Osteocyte (in vitro differentiated cells): ENCODE measurements at places on chromosomes 13 and 19. TPM values are rescaled to one million over a fixed set of nuclear protein-coding genes. Genes with fewer than 3 reads are reported as not detected.
A peak's percentile ranks its signal among the peaks of the same experiment; 100 is the strongest.

GRCh38 chr13:49533591-49534269 lies 38.0 kb downstream of the PHF11 start:
- no peak for DNase-seq

Gene NAPSA
- total RNA-seq: 0.16 and 1.3 TPM in 2 replicates

Gene SPTBN4
- total RNA-seq: 0.48 and 0.63 TPM in 2 replicates

DNA sequence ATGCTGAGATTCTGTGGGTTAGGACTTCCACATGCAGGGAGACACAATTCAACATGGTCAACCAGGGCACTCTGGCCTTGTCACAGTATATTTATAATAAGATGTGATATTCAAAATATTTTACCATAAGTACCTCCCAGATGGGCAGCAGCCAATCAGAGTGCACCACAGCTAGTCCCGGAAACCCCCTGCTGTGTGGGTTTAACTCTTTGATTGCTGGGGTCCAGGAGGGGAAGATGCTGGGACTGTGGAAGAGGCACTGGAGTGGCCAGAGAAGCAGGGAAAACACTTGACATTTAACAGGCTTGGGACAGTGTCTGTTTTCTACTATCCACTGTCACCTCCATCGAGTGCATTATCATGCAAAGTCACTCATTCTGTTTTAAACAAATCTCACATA lies 99.0 kb downstream of the MBNL2 start:
- no peak for DNase-seq

Gene ADAMTS10
- total RNA-seq: 86.5 and 96.2 TPM in 2 replicates

Gene KLK1
- not detected in 2 replicates for total RNA-seq

DNA sequence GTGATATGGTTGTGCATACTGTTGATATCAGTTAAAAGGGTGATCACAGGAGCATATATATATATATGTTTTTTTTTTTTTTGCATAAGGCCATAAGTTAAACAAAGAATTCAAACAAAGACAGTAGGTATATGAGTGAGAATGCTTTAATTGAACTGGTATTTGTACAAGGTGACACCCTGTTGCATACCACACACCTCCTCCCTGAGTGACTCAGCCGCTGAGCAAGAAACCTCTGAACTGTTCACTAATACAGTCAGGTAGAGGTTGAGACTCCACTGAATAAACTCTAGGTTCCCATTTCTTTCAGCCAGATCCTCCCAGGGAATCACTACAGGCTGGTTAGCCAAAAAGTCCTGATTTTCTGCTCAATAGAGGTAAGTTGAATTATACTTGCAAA lies at the start of gene SCEL:
SCEL (plus strand) TSS at position 259 of the 400 bp plus-strand sequence. CDS start 20,170 bp downstream, outside the sequence.
- no peak for DNase-seq

GRCh38 chr13:71864094-71864985 lies 2.7 kb downstream of the DACH1 start:
- no peak for DNase-seq

Gene NMRK2
- total RNA-seq: not detected in 2 replicates

- DNase-seq: no peak
Measured at GRCh38 chr13:52411629-52412028, 5.7 kb upstream of the THSD1 start.

Gene ACP7
- not detected in 2 replicates for total RNA-seq

Gene ZNF582
- total RNA-seq: 3.8 and 6.1 TPM in 2 replicates

DNA sequence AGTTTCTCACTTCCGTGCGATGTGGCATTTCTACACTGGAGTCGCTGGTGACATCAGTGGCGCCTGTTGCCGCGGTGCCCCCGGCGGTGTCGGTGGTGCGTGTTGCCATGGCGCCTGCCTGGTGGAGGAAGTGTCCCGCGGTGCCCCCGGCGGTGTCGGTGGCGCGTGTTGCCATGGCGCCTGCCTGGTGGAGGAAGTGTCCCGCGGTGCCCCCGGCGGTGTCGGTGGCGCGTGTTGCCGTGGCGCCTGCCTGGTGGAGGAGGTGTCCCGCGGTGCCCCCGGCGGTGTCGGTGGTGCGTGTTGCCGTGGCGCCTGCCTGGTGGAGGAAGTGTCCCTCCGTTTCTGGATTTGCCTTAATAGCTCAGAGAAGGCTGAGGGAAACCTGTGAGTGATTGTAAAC lies 127.6 kb downstream of the KDM4B start:
- no peak for DNase-seq

Gene RFPL4AL1
- not detected in 2 replicates for total RNA-seq

Gene CGB1
- not detected in 2 replicates for total RNA-seq

DNA sequence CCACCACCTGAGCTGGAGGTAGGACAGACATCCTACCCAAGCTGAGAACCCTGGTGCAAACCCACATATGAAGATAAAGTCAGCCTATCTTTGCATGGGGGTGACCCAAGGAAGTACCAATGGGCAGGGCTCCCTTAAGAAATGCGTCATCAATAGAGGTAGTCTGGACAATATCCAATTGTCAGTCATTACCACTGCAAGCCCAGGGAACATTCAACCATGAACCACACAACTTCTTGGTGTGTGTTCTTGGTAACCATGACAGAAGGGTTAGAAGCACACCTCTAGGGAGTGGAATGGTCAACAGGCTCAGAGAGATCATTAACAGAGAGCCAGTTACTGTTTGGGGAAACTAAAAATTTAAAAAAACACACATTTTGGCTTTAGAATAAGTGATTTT lies 34.7 kb upstream of the DOCK9 start:
- no peak for DNase-seq

Gene TNFSF9
- total RNA-seq: 1.4 and 1.5 TPM in 2 replicates

- DNase-seq: no peak
Measured at GRCh38 chr19:46828484-46828883, 22.2 kb downstream of the AP2S1 start.

DNA sequence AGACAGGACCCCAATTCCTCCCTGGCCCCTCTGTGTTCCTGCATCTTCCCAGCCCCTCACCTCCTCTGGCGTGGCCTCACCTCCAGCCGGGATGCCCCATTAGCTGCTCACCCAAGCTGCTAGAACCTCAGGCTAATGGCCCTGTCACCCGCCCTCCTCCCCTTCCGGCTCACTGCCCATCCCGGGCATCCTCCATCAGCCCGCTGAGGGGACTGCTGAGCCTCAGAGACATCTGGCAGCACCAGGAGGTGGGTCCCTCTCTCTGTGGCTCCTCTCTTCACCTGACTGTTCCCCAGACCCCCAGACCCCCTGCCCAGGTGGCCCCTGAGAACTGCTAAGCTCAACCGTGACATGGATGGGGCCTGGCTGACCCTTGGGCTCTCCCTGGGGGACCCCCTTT lies 2.9 kb downstream of the FFAR1 start:
- peak; percentile 82 for DNase-seq

- no peak for DNase-seq
Measured at GRCh38 chr13:94178625-94179244, 300.7 kb downstream of the DCT start.

- no peak for DNase-seq
Measured at GRCh38 chr13:30493658-30494381, 28.1 kb upstream of the HMGB1 start.

- DNase-seq: peak; percentile 79
Measured at GRCh38 chr13:30978981-30979956, 46.8 kb downstream of the TEX26 start.

Gene KCNRG
- 0.21 and 0.89 TPM in 2 replicates for total RNA-seq

DNA sequence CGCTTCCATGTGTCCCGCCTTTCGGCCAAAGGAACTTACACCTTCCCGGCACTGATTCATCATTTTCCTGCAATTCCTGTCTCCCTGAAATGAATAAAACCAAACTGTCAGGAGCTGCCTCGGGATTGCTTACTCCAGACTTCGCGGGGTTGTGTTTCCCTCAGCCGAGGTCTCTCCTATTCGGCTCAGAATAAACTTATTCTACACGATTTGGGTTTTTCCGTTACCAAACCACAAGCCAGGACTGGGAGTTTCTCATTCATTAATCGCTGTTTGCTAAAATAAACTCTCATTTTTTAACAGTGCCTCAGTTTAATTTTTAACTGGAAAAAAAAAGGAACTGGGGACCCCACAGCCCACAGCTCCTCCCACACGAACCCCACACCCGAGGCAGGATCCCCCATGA lies 667 bp downstream of the ZNF878 start:
- no peak for DNase-seq

Gene PRRG2
- 0.32 and 0.52 TPM in 2 replicates for total RNA-seq

DNA sequence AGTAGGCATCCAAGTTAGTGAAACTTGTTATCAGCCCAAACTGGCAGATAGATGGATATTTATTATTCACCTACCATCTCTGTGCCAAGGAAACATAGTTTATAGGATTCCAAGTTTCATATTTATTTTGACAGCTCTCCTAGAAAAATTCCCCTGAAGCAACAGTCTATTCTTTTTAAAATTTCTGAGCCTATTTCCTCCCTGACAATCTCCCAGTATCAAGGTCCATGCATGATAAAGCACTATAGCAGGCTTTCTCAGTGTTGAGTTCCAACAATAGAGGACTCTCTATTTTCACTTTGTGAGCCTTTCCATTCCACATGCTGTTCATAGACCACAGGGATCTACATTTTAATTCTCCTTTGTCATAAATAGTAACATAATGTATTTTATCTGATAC lies 312.6 kb downstream of the SLITRK6 start:
- no peak for DNase-seq

DNA sequence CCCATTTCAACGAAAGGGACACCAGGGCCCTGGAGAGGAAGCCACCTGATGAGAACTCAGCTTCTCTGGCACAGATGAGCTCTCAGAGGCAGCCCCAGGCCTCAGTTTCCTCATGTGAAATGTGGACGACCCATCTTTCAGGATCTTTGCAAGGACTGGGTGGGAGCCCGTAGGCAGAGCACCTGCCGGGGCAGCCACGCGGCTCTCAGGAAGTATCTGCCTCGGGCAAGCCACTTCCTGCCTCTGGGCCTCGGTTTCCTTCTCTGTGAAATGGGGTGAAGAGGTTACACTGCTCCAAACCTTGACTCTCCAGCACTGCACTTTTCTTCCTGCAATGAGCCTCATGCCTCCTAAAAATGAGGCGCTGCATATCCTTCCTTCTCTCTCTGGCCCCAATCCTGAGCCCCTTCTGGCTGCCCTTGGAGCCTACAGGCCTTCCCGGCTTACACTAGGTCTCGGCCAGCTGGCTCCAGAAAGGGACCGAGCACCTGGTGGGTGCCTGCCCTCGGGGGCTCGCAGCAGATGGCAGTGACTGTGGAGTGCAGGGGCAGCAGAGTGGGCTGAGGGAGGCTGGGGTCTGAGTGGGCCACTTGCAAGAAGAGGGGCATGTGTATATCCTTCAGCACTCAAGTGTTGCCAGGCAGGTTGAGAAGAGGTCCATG lies 3.5 kb downstream of the SSBP4 start:
- no peak for DNase-seq

Gene SYNGR4
- not detected in 2 replicates for total RNA-seq

Gene DIRAS1
- 5.8 and 6.9 TPM in 2 replicates for total RNA-seq

Gene NDFIP2
- 30.0 and 30.6 TPM in 2 replicates for total RNA-seq

GRCh38 chr13:43783820-43784219 lies 3.0 kb downstream of the ENOX1 start:
- no peak for DNase-seq

GRCh38 chr13:41577436-41577835 lies 120.1 kb downstream of the RGCC start:
- DNase-seq: no peak

- DNase-seq: no peak
Measured at GRCh38 chr13:61768175-61768574, 352.5 kb upstream of the PCDH20 start.

- DNase-seq: no peak
Measured at GRCh38 chr13:97001636-97002035, 7.4 kb upstream of the OXGR1 start.

- no peak for DNase-seq
Measured at GRCh38 chr19:16338470-16339360, 14.1 kb downstream of the KLF2 start.

GRCh38 chr19:45638930-45639729 lies at the start of gene EML2:
TSS of gene EML2 (minus strand) at chr19:45639397. CDS start at chr19:45639376, 21 bp downstream.
- no peak for DNase-seq

Gene FGF21
- total RNA-seq: not detected in 2 replicates

GRCh38 chr19:56116606-56117005 lies 4.5 kb downstream of the ZNF787 start:
- DNase-seq: no peak

GRCh38 chr13:23771956-23772355 lies 117.2 kb downstream of the MIPEP start:
- DNase-seq: no peak

- no peak for DNase-seq
Measured at GRCh38 chr19:1705367-1705766, 47.9 kb upstream of the ONECUT3 start.

DNA sequence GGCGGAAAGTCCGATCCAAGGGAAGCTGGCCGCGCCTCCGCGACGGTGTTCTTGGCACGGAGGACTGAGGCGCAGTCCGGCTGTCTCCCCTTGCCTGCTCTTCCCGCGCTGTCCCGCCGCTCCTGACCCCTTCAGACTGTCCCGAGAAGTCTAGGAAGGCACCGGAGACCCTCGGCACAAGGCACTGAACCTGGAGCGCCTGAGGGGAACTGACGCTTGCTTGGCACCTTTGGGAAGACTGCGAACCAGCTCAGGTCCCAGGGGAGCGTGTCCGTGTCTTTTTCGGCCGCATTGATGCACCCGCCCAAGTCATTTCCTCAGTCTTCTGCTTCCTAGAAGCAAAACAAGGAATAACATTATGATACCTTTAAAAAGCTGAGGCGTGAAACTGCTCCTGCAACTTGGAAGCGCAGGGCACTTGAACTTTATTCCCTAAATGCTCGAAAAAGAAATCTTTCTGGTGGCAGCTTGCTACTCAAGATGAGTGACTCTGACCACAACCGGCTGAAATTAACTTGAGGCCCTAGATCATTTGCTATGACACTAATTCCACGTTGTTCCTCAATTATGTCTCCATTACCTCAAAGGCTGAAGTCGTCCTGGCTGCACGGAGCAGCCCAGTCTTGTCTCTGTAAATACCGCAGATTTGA lies 735 bp upstream of the FLT1 start:
- no peak for DNase-seq

- DNase-seq: no peak
Measured at GRCh38 chr19:35903550-35904179, 1.3 kb downstream of the HCST start.

- no peak for DNase-seq
Measured at GRCh38 chr19:16074488-16075365, 1.6 kb upstream of the TPM4 start.

- DNase-seq: no peak
Measured at GRCh38 chr13:29761815-29762214, 88.6 kb downstream of the UBL3 start.

- DNase-seq: no peak
Measured at GRCh38 chr13:43132911-43133310, 109.5 kb downstream of the DNAJC15 start.
